Pancreas (tissue), 10 donors: ENCODE measurements at places on chromosomes 7 and 10. TPM values are rescaled to one million over a fixed set of nuclear protein-coding genes. Genes with fewer than 3 reads are reported as not detected.

- no peak for DNase-seq
- no peaks in the 10 kb centered on the region for H3K27me3 ChIP-seq
- H3K36me3 ChIP-seq = no peaks in the 10 kb centered on the region
- no peaks in the 10 kb centered on the region for H3K4me1 ChIP-seq
Observed at GRCh38 chr10:110363572-110364411, 59.1 kb upstream of the SMNDC1 start.

DNA sequence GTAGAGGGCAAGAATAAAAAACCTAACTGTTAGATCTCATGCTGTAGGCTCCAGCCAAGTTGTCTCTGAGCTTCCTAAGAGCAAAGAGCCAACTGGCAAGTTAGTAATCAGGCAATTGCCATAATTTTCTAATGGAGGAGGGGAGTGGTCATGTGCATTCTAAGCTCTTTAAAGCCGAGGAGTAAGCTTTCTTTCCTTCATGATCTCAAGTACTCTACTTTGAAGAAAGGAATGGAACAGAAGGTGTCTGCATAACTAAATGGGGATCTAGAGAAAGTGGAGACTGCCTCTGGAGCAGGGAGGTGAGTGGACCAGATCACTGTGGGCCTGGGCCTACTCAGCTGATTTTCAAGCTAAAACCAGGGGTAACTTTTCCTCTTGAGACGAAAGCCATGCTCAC, 37.7 kb upstream of the TOMM7 start:
- no peaks in the 10 kb centered on the region for H3K36me3 ChIP-seq
- H3K27ac ChIP-seq = no peak overlapping the region
- H3K4me1 ChIP-seq = peaks cover 31% of the 10 kb centered on the region
- DNase-seq = no peak
- H3K27me3 ChIP-seq = no peaks in the 10 kb centered on the region

DNA sequence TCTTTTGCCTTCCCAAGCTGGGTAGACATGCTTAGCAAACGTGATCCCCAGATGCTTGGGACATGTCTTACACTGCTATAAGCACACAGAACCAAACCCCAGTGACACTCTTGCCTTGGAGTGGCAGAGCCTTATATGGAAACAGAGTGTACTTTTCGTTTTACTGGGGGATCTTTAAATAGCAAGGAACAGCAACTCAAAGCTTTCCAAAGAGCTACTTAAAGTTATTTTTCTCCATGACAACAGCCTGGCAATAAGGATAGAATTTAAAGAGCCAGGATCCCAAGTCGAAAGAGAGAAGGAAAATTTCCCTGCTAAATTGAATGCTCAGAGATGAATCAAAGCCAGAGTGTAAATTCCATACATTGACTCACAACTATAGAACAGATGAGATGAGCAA, 67.8 kb downstream of the ZNF365 start:
- H3K4me3 ChIP-seq = no peak overlapping the region
- H3K4me1 ChIP-seq = no peaks in the 10 kb centered on the region
- H3K27ac ChIP-seq = no peak overlapping the region
- no peaks in the 10 kb centered on the region for H3K36me3 ChIP-seq

DNA sequence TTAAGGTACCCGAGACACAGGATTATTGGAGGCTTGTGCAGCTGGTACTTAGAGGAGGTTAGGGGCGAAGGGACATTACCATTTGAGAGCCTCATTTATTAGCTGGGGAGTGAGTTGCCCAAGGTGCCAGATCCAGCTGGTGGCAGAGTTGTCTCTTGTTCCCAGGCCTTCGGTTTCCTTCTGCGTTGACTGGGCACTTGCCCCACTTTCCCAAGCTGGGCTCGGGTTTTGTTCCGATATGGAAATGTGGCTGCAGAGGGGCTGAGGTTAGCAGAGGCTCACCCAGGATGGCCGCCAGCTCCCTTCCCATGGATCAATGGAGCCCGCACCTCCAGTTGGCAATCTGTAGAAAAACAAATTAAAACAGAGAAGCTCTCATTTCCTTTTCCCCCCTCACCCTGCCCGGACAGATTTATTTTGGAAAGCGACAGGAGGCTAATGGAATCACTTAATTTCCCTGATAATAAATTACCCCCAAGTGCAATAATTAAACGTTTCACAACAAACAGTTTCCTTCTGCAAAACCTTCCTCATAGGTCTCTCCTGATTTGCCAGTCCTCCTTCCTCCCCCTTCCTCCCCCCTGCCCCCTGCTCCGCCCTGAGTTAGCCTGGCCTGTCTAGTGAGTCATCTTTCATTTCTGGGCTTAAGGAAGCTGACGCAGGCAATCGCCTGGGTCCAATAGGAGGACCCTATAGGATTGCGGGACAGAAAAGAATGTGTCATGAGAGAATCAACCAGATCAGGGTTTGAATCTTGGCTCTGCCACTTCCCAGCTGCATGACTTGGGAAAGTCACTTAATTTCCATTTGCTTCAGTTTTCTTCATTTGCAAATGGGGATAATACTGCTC, 51.7 kb downstream of the ADRA2A start:
- H3K27me3 ChIP-seq = no peaks in the 10 kb centered on the region
- no peaks in the 10 kb centered on the region for H3K36me3 ChIP-seq
- H3K4me3 ChIP-seq = no peak overlapping the region

- H3K27ac ChIP-seq = no peak overlapping the region
- no peaks in the 10 kb centered on the region for H3K27me3 ChIP-seq
- peaks cover 8% of the 10 kb centered on the region for H3K4me1 ChIP-seq
- no peaks in the 10 kb centered on the region for H3K36me3 ChIP-seq
- H3K4me3 ChIP-seq = no peak overlapping the region
Observed at GRCh38 chr10:3874990-3875841, 90.2 kb upstream of the KLF6 start.

- no peak overlapping the region for H3K4me3 ChIP-seq
- H3K4me1 ChIP-seq = no peaks in the 10 kb centered on the region
- no peak overlapping the region for H3K27ac ChIP-seq
- no peaks in the 10 kb centered on the region for H3K36me3 ChIP-seq
Observed at GRCh38 chr7:31079126-31079823, 27.2 kb downstream of the ADCYAP1R1 start.

DNA sequence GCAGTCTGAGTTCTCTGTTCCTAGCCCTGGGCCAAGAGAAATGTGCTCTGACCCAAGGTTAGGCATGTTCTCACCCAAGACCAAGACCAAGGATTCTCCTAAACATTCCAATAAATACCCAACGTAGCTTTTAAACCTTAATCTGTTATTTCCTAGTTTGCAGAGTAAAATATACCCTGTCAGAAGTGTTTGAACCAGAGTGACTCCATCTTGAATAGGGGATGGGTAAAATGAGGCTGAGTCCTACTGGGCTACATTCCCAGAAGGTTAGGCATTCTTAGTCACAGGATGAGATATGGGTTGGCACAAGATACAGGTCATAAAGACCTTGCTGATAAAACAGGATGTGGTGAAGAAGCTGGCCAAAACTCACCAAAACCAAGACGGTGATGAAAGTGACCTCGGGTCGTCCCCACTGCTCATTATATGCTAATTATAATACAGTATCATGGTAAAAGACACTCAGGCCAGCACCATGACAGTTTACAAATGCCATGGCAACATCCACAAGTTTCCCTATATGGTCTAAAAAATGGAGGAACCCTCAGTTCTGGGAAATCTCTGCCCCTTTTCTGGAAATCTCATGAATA, 27.7 kb downstream of the PLXNA4 start:
- H3K4me3 ChIP-seq = no peak overlapping the region
- H3K27me3 ChIP-seq = no peaks in the 10 kb centered on the region
- DNase-seq = no peak
- H3K4me1 ChIP-seq = no peaks in the 10 kb centered on the region

DNA sequence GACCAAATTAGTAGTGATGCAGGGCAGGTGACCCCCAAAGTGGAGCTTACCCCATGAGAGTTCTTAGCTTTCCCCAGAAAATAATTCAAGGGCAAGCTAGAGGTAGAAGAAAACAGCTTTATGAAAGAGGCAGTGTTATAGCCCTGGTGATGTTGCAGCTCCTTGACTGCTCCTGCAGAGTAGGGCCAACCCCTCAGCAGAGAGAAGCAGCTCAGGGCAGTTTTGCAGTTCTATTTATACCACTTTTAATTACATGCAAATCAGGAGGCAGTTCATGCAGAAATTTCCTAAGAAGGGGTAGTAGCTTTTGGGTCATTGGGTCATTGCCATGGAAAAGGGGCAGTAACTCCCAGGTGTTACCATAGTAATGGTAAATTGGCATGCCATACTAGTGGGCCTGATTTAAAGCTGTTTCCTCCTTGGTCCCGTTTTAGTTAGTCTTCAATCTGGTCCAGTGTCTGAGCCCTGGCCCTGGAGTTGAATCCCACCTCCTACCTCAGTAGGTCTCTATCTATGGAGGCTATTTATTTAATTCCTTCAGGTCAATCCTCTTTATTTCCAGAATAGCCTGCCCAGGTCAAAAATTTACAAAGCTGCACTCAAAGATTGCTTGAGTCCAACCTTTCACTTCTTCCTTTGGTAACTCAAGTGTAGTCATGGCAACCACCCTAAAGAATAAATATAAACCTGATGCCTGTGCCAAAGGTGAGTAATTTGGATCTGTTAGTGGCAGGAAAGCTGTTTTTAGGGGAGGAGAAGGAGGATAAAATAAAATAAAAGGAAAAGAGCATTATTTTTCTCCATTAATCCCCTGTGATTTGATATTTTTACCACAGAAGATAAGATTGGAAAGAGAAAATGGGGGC, 29.5 kb downstream of the PLXDC2 start:
- no peak overlapping the region for H3K4me3 ChIP-seq
- no peak overlapping the region for H3K27ac ChIP-seq
- H3K36me3 ChIP-seq = no peaks in the 10 kb centered on the region

DNA sequence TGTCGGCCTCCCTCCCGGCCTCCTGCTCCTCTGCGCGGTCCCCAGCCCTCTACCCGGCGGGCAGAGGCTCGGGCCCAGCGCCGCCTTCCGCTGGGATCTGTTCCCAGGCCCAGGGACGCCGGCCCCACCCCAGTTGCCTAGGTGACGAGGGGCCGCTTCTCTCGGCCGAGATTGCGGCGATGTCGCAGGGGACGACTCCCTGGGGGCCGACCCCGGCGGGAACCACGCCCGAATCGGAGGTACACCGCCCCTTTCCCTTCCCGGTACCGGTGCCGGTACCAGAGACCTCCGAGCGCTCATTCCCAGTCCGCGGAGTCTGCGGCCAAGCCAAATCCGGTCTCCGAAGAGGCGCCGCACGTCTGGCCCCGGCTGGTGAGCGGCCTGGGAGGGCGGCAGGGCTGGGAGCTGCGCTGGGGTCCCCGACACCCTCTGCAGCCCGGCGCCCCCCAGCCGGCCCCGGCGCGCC, at the start of gene CABCOCO1:
Gene CABCOCO1 (plus strand): TSS at position 136 of the 466 bp plus-strand sequence. CDS start 44 bp downstream, at position 180.
- peak within 1 kb of the TSS; percentile 38 for H3K4me3 ChIP-seq
- no peaks in the 10 kb centered on the region for H3K27me3 ChIP-seq

- no peaks in the 10 kb centered on the region for H3K36me3 ChIP-seq
- no peaks in the 10 kb centered on the region for H3K4me1 ChIP-seq
- no peak overlapping the region for H3K4me3 ChIP-seq
- no peak overlapping the region for H3K27ac ChIP-seq
Observed at GRCh38 chr7:135246191-135246825, 12.7 kb downstream of the STRA8 start.

- H3K27me3 ChIP-seq = no peaks in the 10 kb centered on the region
- DNase-seq = peak; percentile 65
- H3K4me1 ChIP-seq = peaks cover 72% of the 10 kb centered on the region
- H3K27ac ChIP-seq = peak overlapping the region; percentile 72
- H3K4me3 ChIP-seq = no peak overlapping the region
Observed at GRCh38 chr7:51034521-51035264, 252.0 kb upstream of the GRB10 start.

- no peaks in the 10 kb centered on the region for H3K27me3 ChIP-seq
- DNase-seq = no peak
- H3K36me3 ChIP-seq = no peaks in the 10 kb centered on the region
- no peaks in the 10 kb centered on the region for H3K4me1 ChIP-seq
- H3K27ac ChIP-seq = no peak overlapping the region
Observed at GRCh38 chr10:96814264-96814663, 17.8 kb upstream of the LCOR start.

GRCh38 chr10:19518109-19518508, 298.1 kb upstream of the PLXDC2 start:
- no peak for DNase-seq
- H3K27me3 ChIP-seq = no peaks in the 10 kb centered on the region
- no peak overlapping the region for H3K4me3 ChIP-seq
- no peaks in the 10 kb centered on the region for H3K36me3 ChIP-seq
- no peaks in the 10 kb centered on the region for H3K4me1 ChIP-seq

- H3K4me3 ChIP-seq = no peak overlapping the region
- DNase-seq = no peak
- no peaks in the 10 kb centered on the region for H3K36me3 ChIP-seq
Observed at GRCh38 chr7:37365405-37365804, 83.3 kb downstream of the ELMO1 start.

- H3K4me3 ChIP-seq = no peak overlapping the region
- no peaks in the 10 kb centered on the region for H3K27me3 ChIP-seq
- H3K27ac ChIP-seq = no peak overlapping the region
- DNase-seq = no peak
Observed at GRCh38 chr7:134188311-134188710, 61.2 kb downstream of the LRGUK start.

DNA sequence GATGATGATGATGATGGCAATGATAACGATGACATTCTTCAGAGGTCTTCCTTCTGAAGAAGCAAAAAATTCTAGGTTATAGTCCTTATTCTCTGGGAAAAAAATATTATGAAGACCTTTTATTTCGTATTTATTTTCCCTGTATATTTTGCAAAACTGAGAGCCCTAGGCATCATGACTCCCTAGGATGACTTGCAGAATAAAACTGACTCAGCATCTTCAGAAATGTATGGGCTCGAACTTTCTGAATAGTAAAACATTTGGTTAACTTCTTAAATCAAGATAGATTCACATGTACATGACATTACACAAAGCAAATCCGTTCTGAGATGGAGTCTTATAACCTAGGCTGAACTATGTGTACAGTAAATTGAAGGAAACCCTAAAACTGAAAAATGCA, 29.4 kb downstream of the DKK1 start:
- H3K36me3 ChIP-seq = no peaks in the 10 kb centered on the region
- DNase-seq = no peak
- H3K4me1 ChIP-seq = no peaks in the 10 kb centered on the region
- H3K27me3 ChIP-seq = no peaks in the 10 kb centered on the region

GRCh38 chr10:87660484-87661133, 931 bp downstream of the PAPSS2 start:
- H3K27me3 ChIP-seq = no peaks in the 10 kb centered on the region
- H3K36me3 ChIP-seq = no peaks in the 10 kb centered on the region
- peaks cover 11% of the 10 kb centered on the region for H3K4me1 ChIP-seq
- peak; percentile 61 for DNase-seq
- H3K4me3 ChIP-seq = peak overlapping the region; percentile 78

The NRCAM gene
- 31.2 TPM for polyA plus RNA-seq

The TDRD1 gene
- 0.08 TPM for polyA plus RNA-seq

The C10orf67 gene
- 0.02 TPM for polyA plus RNA-seq

The TACR2 gene
- 0.15 TPM for polyA plus RNA-seq

The ZNF12 gene
- 5.9 TPM for polyA plus RNA-seq

The NXPH1 gene
- not detected for polyA plus RNA-seq

The IGF2BP3 gene
- polyA plus RNA-seq = 0.23 TPM
